Thyroid gland (tissue), 4 donors: ENCODE measurements at places on chromosomes 6 and 20. TPM values are rescaled to one million over a fixed set of nuclear protein-coding genes. Genes with fewer than 3 reads are reported as not detected.
A peak's percentile ranks its signal among the peaks of the same experiment; 100 is the strongest.

Gene BMP5
- total RNA-seq = 1.9 TPM

Gene PACRG
- 4.1 TPM for total RNA-seq

Gene GHRH
- total RNA-seq = not detected

Gene AKAP12
- total RNA-seq = 50.7 TPM

Gene SLC22A2
- not detected for total RNA-seq

Gene AFG1L
- total RNA-seq = 8.6 TPM

- no peak for DNase-seq
Observed at GRCh38 chr6:137846274-137846673, 20.8 kb upstream of the TNFAIP3 start.

GRCh38 chr6:112231594-112232060, 22.7 kb downstream of the LAMA4 start:
- no peak for DNase-seq

DNA sequence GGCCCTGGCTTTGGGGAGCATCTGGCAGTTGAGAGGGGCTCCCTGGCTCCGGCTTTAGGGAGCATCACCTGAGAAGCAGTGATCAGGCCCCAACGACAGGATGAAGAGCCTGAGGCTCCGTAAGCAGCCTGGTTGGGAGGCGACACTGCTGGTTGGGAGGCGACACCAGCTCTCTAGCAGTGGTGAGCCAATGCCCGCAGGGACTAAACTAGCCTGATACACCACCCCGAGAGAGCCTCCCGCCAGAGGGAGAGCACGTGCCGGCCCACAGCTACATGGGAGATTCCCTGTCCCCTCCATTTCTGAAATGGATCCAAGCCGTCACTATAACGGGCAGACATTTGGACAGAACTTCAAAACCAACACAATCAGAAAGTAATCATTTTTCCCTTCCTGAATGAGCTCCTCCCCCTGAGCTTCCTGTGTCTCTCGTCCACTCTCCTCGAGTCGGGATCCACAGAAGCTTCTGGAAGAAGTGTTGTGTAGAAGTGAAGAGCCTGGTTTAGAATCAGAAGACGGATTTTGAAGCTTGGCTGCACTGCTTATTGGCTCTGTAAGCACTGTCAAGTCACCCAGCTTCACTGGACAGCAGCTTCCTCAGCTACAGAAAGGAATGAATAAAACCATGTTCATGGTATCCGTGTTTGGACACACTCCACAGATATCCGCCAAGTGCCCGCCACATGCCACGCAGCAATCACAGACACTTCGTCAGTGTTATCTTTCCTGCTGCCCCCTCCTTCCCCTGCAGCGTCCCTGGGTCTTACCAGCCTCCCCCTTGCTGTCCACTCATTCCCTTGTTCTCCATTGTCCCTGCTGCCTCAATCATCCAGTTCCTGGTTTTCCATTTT, 199.6 kb downstream of the TTLL2 start:
- no peak for DNase-seq

DNA sequence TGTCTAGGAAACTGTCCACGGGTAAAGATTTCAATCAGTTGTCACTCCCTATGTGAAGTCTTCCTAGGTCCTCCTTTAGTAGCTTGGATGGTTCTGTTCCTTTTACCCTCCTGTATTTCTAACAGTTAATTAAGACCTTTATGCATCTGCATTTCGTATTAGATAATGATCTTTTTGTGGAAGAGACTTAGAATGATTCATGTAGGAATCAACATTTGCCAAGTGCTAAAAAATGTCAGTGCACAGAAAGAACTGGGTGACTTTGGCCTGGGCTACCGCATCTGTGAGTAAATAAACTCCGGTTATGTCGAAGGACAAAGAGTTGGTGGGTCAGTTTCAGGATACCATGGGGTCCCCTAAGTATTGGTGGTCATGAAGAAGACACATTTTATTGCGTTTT, 918.0 kb downstream of the TFAP2A start:
- DNase-seq = no peak

GRCh38 chr6:34859951-34860350, 27.9 kb downstream of the TAF11 start:
- DNase-seq = no peak

DNA sequence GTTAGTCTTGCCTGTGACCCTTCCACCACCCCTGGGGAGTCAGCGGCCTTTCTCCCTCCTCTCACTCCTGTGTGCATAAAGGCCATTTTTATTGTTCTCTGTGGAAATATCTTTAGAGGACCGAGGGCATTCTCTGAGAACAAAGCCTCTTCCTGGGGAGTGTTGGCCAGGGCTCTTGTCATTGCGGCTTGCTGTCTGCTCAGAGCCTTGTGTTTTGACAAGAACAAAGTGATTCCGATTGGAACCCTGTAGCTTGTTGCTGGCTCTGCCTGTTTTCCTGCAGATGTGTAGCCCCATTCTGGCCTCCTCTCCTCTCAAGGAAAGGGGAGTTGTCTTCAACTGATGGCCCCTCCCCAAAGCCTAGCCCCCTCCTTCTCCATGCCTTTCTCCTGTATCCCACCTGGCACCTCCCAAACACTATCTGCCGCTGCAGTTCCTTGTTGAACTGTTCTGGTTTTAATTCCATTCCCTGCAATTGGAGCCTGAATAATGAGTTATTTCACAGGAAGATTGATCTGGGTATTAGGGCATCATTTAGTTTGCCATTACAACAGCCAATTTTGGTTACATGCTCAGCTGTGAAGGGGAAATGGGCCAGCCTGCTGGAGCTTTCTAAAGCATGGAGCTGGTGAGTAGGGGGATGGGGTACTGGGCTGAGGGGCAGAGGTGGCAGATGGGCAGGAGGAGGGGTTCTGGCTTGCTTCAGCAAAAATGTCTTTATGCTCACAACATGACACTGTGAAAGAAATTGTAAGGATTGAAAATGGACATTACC, 252.5 kb downstream of the LRFN2 start:
- no peak for DNase-seq

DNA sequence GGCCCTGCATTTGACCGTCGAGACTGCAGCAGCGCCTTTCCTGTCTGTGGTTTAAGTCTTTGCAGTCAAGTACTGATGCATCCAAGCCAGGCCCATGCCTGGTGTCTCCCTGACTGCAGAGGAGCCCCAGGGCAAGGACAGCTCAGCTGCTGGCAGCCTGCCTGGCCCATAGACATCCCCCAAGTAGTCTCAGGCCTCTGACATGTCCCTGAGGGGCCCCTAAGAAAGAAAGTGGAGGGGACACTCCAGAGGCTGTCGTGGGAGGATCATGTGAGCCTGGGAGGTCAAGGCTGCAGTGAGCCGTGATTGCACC, 18.0 kb downstream of the HRH3 start:
- DNase-seq = no peak

DNA sequence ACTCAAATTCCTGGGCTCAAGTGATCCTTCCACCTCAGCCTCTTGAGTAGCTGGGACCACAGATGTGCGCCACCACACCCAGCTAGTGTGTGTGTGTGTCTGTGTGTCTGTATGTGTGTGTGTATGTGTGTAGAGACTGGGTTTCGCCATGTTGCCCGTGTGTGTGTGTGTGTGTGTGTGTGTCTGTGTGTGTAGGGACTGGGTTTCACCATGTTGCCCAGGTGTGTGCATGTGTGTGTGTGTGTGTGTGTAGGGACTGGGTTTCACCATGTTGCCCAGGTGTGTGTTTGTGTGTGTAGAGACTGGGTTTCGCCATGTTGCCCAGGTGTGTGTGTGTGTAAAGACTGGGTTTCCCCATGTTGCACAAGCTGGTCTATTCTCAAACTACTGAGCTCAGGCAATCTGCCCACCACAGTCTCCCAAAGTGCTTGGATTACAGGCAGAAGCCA, 28.3 kb downstream of the CDK5RAP1 start:
- peak; percentile 88 for DNase-seq

DNA sequence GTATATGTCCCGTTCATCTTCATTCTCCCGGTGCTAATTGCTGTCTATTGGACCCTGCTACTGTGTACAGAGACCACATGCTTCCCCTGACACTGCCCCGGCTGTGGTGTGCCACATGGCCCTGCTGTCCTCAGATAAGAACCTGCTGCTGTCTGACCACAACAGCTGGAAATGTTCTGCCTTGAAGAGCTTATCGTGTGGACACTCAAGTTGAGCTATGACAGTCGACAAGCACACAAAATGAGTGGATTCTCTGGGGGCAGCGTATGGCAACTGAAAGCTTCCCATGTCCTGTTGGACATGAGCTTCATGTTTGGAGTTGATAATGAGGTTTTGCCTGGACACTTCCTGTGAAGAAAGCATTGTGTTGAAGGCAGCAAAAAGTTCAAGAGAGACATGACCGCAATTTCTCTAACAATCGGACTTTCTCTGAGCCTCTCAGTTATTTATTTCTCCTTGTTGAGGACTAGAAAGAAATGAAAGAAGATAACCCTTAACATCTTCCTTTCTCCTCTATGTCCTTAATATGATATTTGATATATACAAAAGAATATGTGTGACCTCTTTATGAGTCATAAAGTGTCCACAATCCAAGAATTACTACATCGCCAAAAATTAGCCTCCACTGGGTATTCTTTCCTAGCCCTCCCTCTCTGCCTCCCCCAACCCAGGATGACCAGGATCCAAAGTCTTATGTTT, 187.1 kb upstream of the TCF21 start:
- DNase-seq = no peak

DNA sequence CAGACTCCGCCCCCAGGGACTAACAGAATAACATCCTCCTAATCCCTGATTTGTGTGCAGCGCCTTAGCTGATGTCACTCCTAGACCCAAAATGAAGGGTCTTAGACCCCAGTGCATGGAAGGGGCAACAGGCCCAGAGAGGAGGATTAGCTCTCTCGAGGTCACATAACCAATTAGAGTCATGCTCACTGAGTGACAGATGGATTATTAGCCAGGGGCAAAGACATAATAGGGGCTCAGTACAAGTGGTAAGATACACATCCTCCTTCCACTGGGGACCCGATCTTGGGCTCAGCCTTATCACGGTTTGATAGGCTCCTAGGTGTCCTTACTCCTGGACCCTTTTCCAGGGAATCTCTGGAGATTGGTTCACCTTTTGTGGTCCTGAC, 858 bp downstream of the TP53INP2 start:
- no peak for DNase-seq

DNA sequence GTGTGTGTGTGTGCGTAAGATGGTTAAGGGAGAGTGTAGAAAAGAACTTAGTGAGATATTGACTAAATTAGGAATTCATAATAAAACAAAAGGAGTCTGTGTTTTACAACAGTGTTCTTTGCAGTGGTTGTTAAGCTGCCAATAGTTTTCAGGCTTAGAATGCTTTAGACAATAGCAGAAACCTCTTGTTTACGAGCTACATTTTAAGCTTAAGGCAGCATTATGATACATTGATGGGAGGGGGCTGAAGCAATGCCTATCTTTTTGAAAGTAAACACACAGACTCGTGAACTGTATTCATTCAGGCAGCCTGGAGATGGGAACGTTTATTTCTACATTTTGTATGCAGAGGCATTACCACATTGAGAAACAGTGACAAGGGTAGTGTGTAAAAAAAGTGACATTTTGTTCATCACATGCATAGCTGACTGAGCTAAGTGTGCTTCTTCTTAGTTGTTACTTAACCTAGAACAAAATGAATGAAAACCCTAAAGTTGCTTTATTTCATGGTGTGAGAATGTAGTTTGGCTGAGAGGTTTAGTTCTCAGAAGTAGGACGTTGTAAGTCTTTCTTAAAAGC, 21.2 kb downstream of the CLVS2 start:
- no peak for DNase-seq

DNA sequence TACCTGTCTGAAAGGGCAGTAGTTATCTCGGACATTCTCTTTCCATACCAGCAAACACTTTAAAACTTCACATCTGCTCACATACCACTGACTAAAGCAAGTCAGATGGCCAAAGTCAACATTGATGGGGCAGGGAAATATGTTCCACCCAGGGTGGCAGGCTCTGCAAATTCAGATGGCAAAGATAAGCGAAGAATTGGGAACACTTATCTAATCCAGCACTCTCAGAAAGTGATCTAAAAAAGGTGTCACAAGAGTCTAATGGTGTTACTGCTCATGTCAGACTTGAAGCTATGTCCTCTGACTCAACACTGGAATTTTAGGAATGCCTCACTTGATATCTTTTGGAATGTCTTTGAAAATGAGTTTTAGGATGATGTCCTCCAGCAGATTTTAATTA, 1086.2 kb downstream of the KIF16B start:
- DNase-seq = no peak

- DNase-seq = no peak
Observed at GRCh38 chr6:155188707-155189496, 74.9 kb upstream of the CLDN20 start.

- DNase-seq = no peak
Observed at GRCh38 chr20:13288357-13288756, 67.3 kb downstream of the ISM1 start.

GRCh38 chr6:137370871-137371633, 123.1 kb downstream of the OLIG3 start:
- DNase-seq = no peak

DNA sequence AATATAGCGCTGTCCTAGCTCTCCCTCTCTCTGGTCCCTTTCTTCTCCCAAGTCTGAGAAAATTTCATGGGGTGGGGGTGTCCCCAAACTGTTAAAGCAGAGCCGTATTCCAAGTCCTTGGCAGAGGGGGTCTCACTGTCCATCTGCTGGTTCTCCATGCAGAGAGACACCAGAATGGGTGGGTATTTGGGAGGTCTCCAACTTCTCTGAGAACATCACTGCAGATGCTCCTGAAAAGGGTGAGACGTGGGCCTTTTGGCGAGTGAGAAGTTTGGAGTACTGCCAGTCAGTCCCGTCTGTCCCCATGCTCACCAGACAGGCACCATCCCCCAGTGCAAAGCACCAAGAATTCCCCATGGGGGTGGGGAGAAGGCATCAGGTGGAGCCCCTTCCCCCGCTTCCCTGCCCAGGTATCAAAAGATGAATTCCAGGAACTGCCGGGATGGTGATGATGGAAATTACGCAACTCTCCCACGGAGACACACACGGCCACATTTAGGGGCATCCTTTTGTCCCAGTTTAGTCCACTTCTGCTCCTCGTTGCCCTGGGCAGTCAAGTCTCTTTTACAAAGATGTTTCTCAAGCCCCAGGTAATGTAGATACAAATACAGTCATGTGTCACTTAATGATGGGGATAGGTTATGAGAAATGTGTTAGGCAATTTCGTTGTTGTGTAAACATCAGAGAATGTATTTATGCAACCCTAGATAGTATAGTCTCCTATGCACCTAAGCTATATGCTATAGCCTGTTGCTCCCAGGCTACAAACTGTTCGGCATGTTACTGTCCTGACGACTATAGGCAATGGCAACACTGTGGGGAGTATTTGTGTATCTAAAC, 73.4 kb upstream of the SRSF6 start:
- no peak for DNase-seq

DNA sequence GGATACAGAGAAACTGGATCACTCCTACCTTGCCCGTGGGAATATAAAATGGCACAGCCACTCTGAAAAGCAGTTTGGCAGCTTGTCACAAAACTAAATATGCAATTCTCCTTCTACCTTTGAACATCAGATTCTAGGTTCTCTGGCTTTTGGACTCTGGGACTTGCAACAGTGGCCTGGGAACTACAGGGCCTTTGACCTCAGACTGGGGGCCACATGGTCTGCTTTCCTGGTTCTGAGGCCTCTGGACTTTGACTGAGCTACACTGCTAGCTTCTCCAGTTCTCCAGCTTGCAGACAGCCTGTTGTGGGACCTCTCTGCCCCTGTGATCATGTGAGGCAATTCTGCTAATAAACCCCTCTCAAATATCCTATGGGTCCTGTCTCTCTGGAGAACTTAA, 168.8 kb downstream of the CDH26 start:
- DNase-seq = no peak

GRCh38 chr6:118135371-118135770, 228.3 kb downstream of the SLC35F1 start:
- DNase-seq = no peak

- DNase-seq = no peak
Observed at GRCh38 chr6:20640181-20640580, 105.9 kb downstream of the CDKAL1 start.

- DNase-seq = no peak
Observed at GRCh38 chr6:105459864-105460263, 57.0 kb upstream of the PREP start.

GRCh38 chr6:139701003-139701402, 326.6 kb upstream of the CITED2 start:
- no peak for DNase-seq
